ENCODE measurements at places on chromosomes 16 and 17. TPM values are rescaled to one million over a fixed set of nuclear protein-coding genes. Genes with fewer than 3 reads are reported as not detected.

GRCh38 chr17:33318241-33318640, 25.1 kb upstream of the ASIC2 start:
- no peak for DNase-seq

- no peak for DNase-seq
Measured at GRCh38 chr16:50593410-50594150, 45.4 kb downstream of the NKD1 start.

- no peak for DNase-seq
Measured at GRCh38 chr16:57128771-57129389, 36.5 kb downstream of the CPNE2 start.

The SLC6A4 gene
- 0.25 TPM for total RNA-seq

- DNase-seq = no peak
Measured at GRCh38 chr17:17001076-17001777, 29.3 kb upstream of the TNFRSF13B start.

DNA sequence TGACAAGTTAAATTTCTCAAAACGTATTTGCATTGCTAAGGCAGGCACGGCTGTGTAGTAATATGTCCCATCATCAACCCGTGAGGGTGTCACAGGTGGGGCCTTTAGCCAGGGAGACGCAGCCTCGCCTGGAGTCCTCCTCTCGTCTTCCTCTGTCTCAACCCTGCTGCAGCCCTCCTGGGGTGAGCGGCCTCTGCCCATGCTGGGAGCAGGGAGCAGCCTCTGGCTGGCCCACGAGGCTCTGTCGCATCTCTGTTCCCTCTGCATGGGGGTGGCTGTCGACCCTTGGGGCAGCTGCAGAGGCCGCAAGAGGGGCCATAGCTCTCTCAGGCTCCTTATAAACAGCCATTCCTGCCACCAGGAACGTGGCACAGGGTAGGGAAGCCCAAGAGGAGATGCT, 806 bp upstream of the SMIM5 start:
- no peak for DNase-seq

GRCh38 chr17:73197161-73197560, 4.3 kb downstream of the COG1 start:
- DNase-seq = no peak

GRCh38 chr17:61507383-61508066, 55.3 kb downstream of the TBX4 start:
- DNase-seq = no peak

- no peak for DNase-seq
Measured at GRCh38 chr17:47700471-47701449, 6.8 kb downstream of the TBKBP1 start.

The CHST4 gene
- not detected for total RNA-seq

DNA sequence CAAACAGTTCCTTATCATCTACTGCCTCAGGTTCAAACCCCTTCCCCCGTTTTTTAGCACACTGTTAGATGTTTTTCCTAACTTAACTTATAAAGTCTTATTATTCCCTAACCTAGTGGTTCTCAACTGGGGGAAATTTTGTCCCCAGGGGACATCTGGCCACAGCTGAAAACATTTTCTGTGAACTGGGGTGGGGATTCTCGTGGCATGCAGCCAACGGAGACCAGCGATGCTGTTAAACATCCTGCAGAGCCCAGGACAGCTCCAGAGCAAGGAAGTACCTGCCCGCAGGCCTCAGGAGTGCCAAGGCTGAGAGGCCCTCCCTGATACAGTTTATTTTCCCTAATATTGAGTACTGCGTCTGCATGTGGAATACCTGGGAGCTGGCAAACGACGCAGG, 24.3 kb downstream of the ZCCHC14 start:
- DNase-seq = no peak

The PPY gene
- not detected for total RNA-seq

DNA sequence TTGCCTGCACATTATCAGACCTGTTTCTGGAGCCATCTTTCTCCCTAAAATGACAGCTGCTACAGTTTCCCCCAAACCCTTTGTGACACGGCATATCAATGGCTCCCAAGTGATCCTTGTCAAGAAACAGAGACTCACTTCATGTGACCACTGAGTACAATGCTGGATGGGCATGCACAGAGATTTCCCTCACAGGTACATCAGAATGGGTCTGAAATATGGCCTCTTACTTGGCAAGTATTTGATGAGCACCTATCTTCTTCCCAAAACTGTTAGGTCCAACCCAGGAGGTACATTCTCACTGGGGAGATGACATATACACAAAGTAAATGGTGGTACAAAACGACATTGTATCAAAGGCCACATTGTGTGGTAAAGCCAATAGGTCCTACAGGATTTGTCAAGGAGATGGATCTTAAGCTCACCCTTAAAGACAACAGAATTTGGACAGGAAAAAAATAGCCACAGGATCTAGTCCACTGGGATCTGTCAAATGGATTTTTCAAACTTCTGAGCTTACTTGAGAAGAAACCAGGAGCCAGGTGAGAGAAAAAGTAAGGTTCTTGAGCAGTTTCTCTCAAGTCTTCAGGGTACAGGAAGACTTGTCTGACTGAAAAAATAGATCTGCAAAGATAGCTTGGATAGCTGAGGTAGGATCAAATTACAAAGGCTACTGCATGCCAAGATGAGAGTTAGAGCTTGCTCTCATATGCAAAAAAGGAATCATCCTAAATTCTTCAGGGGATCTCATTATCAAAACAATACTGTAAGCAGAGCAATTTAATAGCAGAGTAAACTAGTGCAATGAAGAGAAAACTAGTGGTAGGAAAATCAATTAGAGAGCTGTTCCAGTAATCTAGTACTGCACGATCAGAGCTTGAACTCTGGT, 28.8 kb downstream of the RNF43 start:
- DNase-seq = no peak

DNA sequence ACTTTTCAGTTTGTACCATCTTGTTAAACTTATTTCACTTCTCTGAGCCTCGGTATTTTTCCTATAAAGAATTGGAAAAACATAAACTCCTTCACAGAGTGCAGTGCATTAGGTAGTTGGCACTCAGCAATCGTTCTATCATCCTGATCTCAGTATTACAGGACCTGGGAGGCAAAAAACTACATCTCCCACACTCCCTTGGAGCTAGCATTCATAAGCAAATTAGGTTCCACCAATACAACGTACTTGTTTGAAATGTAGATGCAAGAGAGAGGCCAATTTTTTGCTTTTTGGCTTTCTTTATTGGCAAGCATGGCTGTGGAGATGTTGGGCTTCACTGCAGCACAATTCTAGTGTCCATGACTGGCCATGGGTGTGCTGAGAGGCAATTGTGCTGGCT, 285.2 kb downstream of the CA10 start:
- DNase-seq = no peak
